GM23248 (cell line): ENCODE measurements at places on chromosomes 4 and X. TPM values are rescaled to one million over a fixed set of nuclear protein-coding genes. Genes with fewer than 3 reads are reported as not detected.

- H3K27me3 ChIP-seq, result no peaks in the 10 kb centered on the region
- peaks cover 50% of the 10 kb centered on the region for H3K4me1 ChIP-seq
- peak; percentile 85 for DNase-seq
- H3K36me3 ChIP-seq, result no peaks in the 10 kb centered on the region
- peak overlapping the region; percentile 93 for H3K27ac ChIP-seq
Observed at GRCh38 chrX:154040307-154040756, 20.6 kb upstream of the IRAK1 start.

DNA sequence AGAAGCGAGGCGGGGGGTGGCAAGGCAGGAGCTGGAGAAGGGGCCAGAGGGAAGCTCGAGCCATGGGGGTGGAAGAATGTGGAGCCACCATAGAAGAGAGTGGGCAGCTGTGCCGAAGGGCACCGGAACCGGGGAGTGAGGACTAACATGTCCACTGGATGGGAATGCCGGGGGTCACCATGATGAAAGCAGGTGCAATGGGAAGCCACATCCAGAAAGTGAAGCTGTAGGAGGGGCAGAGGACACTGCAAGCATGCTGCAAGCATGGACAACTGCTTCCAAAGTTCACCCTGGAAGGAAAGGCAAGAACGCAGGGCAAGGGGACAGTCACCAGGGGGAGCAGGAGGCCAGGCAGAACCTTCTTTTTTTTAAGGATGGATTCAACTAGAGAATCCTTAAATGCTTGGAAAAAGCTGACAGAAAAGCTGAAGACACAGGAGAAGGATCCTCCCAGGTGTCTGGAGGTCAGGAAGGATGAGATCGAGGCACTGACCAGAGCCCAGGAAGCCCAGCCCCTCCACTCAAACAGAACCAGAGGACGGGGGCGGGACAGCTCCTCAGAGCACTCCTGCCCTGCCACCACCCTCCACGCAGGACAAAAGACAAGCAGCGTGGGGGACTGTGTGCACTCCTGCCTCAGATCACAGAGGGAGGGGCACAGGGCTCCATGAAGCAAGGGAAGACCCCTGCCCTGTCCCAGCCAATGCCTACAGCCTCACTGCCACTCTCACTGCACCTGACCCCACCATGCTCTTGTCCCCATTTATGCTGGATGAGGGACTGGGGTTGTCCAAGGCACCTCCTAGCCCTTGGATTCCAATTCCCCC is 169.2 kb downstream of the AFAP1 start:
- H3K27ac ChIP-seq, result no peak overlapping the region
- no peaks in the 10 kb centered on the region for H3K4me1 ChIP-seq
- H3K27me3 ChIP-seq, result no peaks in the 10 kb centered on the region
- DNase-seq, result peak; percentile 43
- peaks cover 85% of the 10 kb centered on the region for H3K36me3 ChIP-seq
- no peak overlapping the region for H3K4me3 ChIP-seq

DNA sequence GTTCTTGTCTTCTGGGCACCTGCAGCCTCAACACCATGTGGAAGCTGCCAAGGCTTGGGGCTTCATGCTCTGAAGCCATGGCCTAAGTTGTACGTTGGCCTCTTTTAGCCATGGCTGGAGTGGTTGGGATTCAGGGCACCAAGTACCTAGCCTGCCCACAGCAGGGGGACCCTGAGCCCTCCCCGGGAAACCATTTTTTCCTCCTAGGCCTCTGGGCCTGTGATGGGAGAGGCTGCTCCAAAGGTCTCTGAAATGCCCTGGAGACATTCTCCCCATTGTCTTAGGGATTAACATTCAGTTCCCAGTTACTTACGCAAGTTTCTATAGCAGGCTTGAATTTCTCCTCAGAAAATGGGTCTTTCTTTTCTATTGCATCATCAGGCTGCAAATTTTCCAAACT is 269.3 kb downstream of the NAP1L3 start:
- no peaks in the 10 kb centered on the region for H3K27me3 ChIP-seq
- DNase-seq, result no peak
- H3K4me3 ChIP-seq, result no peak overlapping the region
- no peaks in the 10 kb centered on the region for H3K36me3 ChIP-seq
- H3K4me1 ChIP-seq, result no peaks in the 10 kb centered on the region

- peak; percentile 32 for DNase-seq
- no peak overlapping the region for H3K27ac ChIP-seq
- H3K4me3 ChIP-seq, result no peak overlapping the region
- no peaks in the 10 kb centered on the region for H3K4me1 ChIP-seq
Observed at GRCh38 chrX:724256-724655, 93.7 kb downstream of the SHOX start.

DNA sequence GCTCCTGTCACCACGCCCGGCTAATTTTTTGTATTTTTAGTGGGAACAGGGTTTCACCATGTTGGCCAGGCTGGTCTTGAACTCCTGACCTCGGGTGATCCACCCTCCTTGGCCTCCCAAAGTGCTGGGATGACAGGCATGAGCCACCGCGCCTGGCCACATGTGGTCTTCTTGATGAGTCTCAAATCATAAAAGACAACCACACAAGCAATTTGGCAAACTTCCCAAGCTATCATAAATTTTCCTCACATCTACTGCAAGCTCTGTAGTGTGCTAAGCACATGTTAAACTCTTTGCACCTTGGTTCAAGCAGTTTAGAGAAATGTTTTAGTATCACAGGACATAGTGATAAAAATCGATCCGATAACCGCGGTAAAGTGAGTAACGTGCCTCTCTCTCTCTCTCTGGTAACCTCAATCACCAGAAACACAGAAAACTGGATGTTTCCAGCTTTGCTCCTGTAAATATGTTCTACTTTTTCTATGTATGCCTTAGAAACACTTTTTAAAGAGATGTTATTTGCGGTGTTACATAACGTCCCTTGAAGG is 256.8 kb downstream of the DHRSX start:
- H3K27ac ChIP-seq, result no peak overlapping the region
- no peaks in the 10 kb centered on the region for H3K27me3 ChIP-seq
- H3K4me1 ChIP-seq, result no peaks in the 10 kb centered on the region
- H3K36me3 ChIP-seq, result no peaks in the 10 kb centered on the region

Gene TRIM61
- not detected in 2 replicates for total RNA-seq

DNA sequence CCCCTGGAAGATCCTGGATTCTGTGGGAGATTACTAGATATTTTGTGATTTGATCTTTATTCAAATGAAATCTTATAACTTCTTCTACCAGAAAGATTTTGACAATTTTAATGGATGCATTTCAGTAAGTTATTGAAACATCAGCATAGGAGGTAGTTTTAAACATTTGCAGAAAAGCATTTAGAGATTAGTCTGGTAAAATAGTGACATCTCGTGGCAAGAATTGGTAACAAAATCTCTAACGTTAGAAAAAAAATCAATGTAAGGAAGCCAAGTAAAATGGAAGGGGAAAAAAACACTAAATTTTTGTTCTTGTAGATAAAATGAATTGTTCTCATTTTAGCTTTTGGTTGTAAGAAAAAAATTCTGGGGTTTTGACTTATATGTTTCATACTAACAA is 73.3 kb downstream of the TASL start:
- no peaks in the 10 kb centered on the region for H3K4me1 ChIP-seq
- H3K4me3 ChIP-seq, result no peak overlapping the region
- peak; percentile 38 for DNase-seq
- H3K27ac ChIP-seq, result no peak overlapping the region

GRCh38 chr4:159097144-159097543 is 5.7 kb upstream of the RAPGEF2 start:
- H3K4me1 ChIP-seq, result no peaks in the 10 kb centered on the region
- H3K4me3 ChIP-seq, result no peak overlapping the region
- no peaks in the 10 kb centered on the region for H3K36me3 ChIP-seq
- no peak for DNase-seq
- H3K27ac ChIP-seq, result no peak overlapping the region

GRCh38 chr4:148196164-148196563 is 246.1 kb downstream of the NR3C2 start:
- DNase-seq, result no peak
- no peaks in the 10 kb centered on the region for H3K27me3 ChIP-seq
- no peak overlapping the region for H3K27ac ChIP-seq
- H3K4me3 ChIP-seq, result no peak overlapping the region
- no peaks in the 10 kb centered on the region for H3K36me3 ChIP-seq
- no peaks in the 10 kb centered on the region for H3K4me1 ChIP-seq

DNA sequence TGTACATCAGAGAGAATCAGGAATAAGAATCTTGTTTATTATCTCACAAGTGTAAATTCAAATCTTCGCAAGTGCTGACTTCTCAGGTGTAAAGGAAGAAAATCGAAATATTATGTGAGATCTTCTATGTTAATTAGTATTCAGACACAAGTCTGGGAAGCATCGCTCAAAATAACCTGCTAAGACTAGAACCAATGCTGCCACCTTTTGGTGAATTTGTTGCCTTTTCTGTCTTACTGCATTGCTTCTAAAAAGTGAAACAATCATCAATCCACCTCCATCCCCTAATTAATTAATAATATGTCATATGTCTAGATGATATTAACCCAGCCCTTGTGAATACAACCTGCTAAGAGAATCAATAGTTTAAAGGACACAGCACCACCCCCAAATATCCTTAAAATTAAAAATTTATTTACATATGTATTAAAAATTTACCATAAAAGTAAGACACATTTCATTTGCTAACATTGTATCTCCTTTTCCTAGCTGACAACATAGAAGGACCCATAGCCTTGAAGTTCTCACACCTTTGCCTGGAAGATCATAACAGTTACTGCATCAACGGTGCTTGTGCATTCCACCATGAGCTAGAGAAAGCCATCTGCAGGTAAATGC is 3.5 kb downstream of the EPGN start:
- peak; percentile 76 for DNase-seq
- peaks cover 7% of the 10 kb centered on the region for H3K4me1 ChIP-seq
- no peaks in the 10 kb centered on the region for H3K27me3 ChIP-seq
- H3K36me3 ChIP-seq, result no peaks in the 10 kb centered on the region
- no peak overlapping the region for H3K27ac ChIP-seq
- H3K4me3 ChIP-seq, result no peak overlapping the region

DNA sequence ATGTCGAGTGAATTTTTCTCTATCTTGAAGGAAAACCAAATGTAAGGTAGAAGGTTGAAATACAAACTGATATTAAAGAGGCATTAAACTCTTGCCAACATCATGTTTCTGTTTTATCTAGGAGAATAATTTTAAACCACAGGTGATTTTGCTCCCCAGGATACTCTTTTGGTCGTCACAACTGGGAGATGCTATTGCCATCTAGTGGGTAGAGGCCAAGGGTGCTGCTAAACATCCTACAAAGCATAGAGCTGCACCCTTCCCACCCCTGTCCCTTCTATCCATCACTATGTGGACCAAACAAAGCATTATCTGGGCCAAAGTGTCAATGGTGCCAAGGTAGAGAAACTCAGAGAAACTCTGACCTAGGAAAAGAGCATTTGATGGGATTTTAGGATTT is 154.6 kb upstream of the MAGEB2 start:
- H3K27ac ChIP-seq, result no peak overlapping the region
- H3K4me1 ChIP-seq, result no peaks in the 10 kb centered on the region
- no peaks in the 10 kb centered on the region for H3K36me3 ChIP-seq
- H3K4me3 ChIP-seq, result no peak overlapping the region
- peak; percentile 16 for DNase-seq
- no peaks in the 10 kb centered on the region for H3K27me3 ChIP-seq

DNA sequence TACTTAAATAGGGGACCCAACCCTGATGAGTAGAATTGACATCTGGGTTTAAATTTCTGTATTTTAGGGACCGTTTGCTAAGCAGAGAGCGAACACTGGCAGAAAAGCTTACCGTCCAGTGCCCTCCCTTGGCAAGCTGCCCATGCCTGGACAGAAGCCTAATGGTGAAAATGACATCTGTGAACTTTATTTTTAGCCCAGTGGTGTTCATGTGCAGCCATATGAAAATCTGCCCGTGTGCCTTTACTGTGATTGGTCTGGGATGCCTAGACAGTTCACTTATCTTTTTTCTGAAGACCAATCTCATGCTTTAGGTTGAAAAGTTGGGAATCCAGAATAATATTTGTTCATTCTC is 1.1 kb downstream of the STBD1 start:
- no peak overlapping the region for H3K27ac ChIP-seq
- DNase-seq, result peak; percentile 26
- H3K27me3 ChIP-seq, result no peaks in the 10 kb centered on the region
- H3K4me1 ChIP-seq, result peaks cover 4% of the 10 kb centered on the region; the same call in 1 of the 2 replicates

GRCh38 chr4:183287677-183288076 is 32.4 kb downstream of the CLDN22 start:
- no peak for DNase-seq
- H3K27me3 ChIP-seq, result no peaks in the 10 kb centered on the region
- no peak overlapping the region for H3K27ac ChIP-seq
- peaks cover 11% of the 10 kb centered on the region for H3K4me1 ChIP-seq
- no peak overlapping the region for H3K4me3 ChIP-seq
